ENCODE measurements at places on chromosomes 1 and 21. TPM values are rescaled to one million over a fixed set of nuclear protein-coding genes. Genes with fewer than 3 reads are reported as not detected.

DNA sequence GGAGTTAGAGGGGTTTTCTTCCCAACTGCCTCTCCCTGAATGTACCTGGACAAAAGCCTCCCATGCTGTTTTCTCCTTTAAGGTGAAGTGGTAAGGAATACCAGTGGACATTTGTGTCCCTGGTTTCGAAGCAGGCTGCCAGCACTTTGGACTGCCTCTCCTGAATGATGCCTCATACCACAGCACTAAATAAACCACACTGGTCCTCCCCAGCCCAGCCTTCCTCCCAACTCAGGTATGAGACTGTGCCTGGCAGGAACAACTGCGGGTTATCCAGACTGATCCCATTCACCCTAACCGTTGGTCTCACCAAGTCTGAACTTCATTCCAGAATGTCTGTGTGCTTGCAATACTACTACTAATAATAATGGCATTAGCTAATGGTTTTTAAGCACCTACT, 9.3 kb downstream of the COQ8A start:
- no peaks in the 10 kb centered on the region for H3K27me3 ChIP-seq
- H3K36me3 ChIP-seq, result no peaks in the 10 kb centered on the region
- DNase-seq, result peak; percentile 38
- no peak overlapping the region for H3K27ac ChIP-seq
- peaks cover 53% of the 10 kb centered on the region for H3K4me1 ChIP-seq
- H3K4me3 ChIP-seq, result no peak overlapping the region

DNA sequence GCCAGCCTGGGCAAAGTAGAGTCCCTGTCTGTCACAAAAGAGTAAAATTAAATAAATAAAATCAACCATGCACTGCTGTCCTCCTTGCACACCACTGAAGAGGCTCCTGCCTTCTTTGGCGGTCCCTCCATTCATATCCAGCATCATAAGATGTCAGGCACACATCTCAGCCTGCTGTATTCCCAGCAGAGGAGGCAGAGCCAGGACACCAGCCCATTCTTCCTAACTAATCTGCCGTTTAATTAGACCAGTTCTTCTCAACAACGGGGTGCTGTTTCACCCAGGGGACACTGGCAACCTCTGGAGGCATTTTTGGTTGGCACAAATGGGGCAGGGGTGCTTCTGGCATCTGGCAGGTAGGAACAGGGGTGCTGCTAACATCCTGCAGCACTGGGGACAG, 119.7 kb downstream of the ETS2 start:
- no peak for DNase-seq
- H3K4me3 ChIP-seq, result no peak overlapping the region
- no peaks in the 10 kb centered on the region for H3K27me3 ChIP-seq
- H3K4me1 ChIP-seq, result peaks cover 23% of the 10 kb centered on the region
- H3K36me3 ChIP-seq, result no peaks in the 10 kb centered on the region

DNA sequence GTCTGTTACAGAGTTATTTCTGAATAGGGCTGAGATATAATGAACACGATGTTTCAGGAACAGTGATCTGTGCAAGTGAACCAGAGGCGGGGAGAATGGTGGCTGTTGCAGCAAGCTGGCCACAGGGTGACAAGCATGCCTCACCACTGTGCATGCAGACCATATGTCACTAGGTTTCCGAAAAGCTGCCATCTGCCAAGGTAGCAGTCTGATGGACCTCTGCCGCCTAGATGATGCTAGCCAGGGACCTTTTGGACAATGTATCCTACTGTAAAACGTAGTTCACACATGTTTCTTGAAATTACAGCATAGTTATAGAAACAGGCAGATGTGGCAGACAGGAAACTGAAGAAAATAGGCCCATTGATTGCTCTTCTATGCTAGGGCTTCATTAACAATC, 204.2 kb upstream of the RRP15 start:
- H3K4me1 ChIP-seq, result no peaks in the 10 kb centered on the region
- H3K27me3 ChIP-seq, result no peaks in the 10 kb centered on the region
- DNase-seq, result no peak
- no peak overlapping the region for H3K27ac ChIP-seq

MR1 gene
- 10.0 TPM for total RNA-seq

GRCh38 chr1:170162459-170163246, 16.9 kb downstream of the NTMT2 start:
- no peak overlapping the region for H3K4me3 ChIP-seq
- H3K36me3 ChIP-seq, result no peaks in the 10 kb centered on the region
- no peaks in the 10 kb centered on the region for H3K4me1 ChIP-seq
- H3K27me3 ChIP-seq, result no peaks in the 10 kb centered on the region

- peak overlapping the region; percentile 94 for H3K27ac ChIP-seq
- no peaks in the 10 kb centered on the region for H3K36me3 ChIP-seq
- no peaks in the 10 kb centered on the region for H3K27me3 ChIP-seq
- no peak for DNase-seq
- H3K4me3 ChIP-seq, result peak overlapping the region; percentile 69
These were observed 720 bp downstream of the LIN9 start for GRCh38 chr1:226308166-226308722.

DNA sequence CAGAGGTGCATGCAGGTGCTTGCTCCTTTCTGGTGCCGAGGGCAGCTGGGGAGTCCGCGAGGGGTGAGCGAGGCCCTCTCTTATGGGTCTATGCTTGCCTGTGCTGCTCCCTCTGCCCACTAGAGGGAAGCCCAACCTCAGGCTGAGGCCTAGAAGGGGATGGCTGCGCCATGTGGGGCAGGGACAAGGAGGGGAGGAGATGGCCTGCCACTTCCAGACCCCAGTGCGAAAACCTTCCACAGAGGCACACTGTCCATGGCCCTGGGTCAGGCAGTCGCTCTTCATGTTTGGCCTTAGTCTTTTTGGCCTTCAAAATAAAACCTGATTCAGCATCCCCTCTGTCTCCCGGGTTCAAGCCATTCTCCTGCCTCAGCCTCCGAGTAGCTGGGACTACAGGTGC, 14.0 kb downstream of the RHBG start:
- H3K4me3 ChIP-seq, result no peak overlapping the region
- H3K27me3 ChIP-seq, result no peaks in the 10 kb centered on the region

RUNX3 gene
- 2.3 TPM for total RNA-seq

All from right atrium auricular region (tissue), 2 donors.